ENCODE measurements at places on chromosomes 2 and 18.

- no peak for DNase-seq
Observed at GRCh38 chr18:13611142-13611600, 115.2 kb downstream of the FAM210A start.

GRCh38 chr2:165407466-165407865, 62.0 kb upstream of the CSRNP3 start:
- DNase-seq = no peak

DNA sequence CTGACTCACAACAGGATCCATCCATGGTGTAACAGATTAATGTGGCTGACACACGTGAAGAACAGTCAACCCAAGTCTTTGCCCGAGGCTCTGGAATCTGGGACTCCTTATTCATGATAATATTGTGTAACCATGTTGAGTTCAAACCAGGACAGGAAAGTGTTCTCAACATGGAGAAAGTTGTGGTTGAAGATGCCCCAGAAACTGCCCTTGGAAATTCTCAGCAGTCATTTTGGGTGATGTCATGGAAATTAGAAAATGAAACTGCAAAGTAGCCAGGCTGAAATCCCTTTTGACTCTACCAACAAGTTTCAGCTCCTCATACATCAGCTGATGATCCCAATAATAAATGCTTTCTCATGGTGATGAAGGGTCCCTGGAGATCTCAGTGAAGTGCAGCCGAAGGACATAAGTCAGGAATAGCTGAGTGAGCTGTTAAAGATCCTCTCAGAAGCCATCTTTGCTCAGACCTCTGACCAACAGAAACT, 307.7 kb downstream of the TNS1 start:
- no peak for DNase-seq

- no peak for DNase-seq
Observed at GRCh38 chr2:74010087-74010541, 25.4 kb downstream of the TET3 start.

GRCh38 chr18:36031903-36032302, 35.5 kb downstream of the RPRD1A start:
- no peak for DNase-seq

DNA sequence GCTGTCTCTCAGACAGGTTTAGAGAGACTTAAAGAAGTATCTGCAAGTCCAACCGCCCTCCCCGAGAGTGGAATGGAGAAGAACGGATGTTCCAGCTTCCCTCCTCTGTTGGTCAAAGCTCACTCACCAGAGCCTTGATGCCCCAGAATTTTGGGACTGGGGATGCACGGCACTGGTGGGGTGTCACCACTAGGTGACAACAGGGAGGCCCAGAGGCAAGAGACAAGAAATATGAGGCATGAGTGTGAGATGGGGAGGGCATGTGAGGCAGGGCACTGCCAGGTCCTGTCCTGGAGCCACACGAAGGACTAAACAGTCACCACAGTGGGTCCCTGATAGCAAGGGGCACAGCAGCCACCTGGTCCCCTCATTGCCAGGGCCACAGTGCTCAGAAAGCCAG, 35.1 kb upstream of the SH3BP4 start:
- DNase-seq = no peak

- DNase-seq = no peak
Observed at GRCh38 chr18:74241426-74241825, 50.3 kb downstream of the CYB5A start.

Measured in activated CD4-positive, alpha-beta memory T cell treated with anti-CD3 and anti-CD28 coated beads, Interleukin-2, amount 10 ng/mL, durations not matched to agents 7 days and 5 days (primary cell).